Activated CD4-positive, alpha-beta T cell treated with anti-CD3 and anti-CD28 coated beads, Interleukin-2, amount 10 ng/mL, durations not matched to agents 7 days and 5 days (primary cell): ENCODE measurements at places on chromosomes 16 and 17.

DNA sequence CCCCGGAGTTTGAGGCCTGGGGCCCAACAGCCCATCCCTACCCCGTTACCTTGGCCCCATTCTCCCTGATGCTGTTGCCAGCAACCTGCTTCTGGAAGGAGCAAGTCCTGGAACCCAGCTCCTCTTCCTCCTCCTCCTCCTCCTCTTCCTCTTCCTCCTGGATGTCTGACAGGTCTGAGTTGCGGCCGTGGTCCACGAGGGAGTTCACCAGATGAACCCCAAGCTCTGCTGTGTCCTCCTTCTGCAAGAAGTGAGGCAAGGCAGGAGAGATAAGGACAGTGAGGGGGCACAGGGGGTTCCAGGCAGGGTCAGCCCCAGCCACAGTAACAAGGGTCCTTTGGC, 18.7 kb downstream of the TSPOAP1 start:
- no peak for DNase-seq

- no peak for DNase-seq
These were observed 51.4 kb downstream of the SREBF1 start for GRCh38 chr17:17785407-17785806.

DNA sequence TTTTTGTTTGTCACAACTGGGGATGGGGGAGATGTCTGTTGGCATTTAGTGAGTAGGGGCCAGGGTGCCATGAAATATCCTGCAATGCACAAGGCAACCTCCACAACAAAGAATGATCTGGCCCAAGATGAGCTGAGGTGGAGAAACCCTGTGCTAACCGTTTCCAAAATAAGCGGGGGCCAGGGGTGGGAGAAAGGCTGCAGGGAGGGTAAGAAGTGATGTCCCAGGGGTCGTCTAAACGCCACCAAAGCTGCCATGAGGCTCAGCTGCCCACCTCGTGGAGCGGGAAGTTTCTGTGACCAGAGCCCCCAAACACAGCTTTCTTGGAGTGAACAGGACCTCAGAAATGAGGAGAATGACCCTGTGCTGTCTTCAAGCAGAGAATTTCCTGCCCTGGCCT, 76.5 kb upstream of the CDH5 start:
- DNase-seq, result no peak

- DNase-seq, result no peak
These were observed 78.6 kb downstream of the MYH13 start for GRCh38 chr17:10294180-10294579.

GRCh38 chr17:68400404-68400735, 56.9 kb downstream of the WIPI1 start:
- no peak for DNase-seq

DNA sequence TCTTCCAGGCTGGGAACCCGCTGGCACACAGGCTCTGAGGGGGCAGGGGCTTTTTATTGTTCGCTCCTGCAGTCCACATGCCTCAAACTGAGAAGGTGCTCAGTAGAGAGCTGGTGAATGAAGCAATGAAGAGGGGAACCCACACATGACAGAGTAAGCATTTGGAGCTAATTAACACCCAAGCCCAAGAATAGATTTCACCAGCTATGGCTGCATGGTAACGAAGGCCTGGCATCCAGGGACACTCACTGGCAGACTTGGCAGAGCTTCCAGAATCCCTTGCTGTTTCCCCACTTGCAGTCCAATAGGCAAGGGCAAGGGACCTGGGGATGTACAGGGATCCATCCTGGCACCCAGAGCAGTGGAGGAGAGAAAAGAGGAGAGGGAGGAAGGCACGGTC, 12.2 kb downstream of the FLOT2 start:
- no peak for DNase-seq

- DNase-seq, result peak; percentile 74
These were observed 1.6 kb downstream of the MRM1 start for GRCh38 chr17:36602924-36603384.

DNA sequence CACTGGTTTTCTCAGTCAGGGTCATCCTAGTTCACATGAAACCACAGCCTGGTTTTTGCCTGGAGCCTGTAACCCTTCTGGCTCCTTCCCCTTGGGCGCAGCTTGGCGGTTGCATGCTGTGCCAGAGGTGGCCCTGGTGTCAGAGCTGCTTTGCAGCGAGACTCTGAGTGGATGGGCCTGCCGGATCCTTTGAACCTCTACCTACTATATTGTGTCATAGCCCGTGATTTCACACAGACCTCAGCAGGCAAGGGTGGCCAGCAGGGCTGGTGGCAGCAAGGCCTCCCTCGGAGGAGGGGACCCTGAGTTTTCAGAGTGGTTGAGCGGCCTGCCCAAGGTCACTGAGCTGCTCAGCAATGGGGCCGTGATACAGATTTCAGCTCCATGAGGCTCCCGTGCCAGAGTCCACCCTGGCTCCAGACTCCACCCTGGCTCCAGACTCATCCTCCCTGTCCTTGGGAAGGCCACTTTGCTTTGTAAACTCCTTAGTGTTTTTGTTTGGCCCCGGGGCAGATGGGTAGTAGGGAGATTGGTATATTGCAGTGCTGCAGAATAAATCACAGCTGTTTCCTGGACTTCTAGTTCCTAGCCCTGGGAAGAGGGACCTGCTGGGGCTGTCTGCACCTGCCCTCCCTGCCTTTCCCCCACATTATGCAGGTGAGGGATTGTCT, 9.7 kb downstream of the MPRIP start:
- no peak for DNase-seq

- no peak for DNase-seq
These were observed 3.1 kb downstream of the GHDC start for GRCh38 chr17:42191275-42191608.

- DNase-seq, result no peak
These were observed 377.6 kb downstream of the CPPED1 start for GRCh38 chr16:12426122-12426521.
